ENCODE measurements at places on chromosomes 3 and 15.

DNA sequence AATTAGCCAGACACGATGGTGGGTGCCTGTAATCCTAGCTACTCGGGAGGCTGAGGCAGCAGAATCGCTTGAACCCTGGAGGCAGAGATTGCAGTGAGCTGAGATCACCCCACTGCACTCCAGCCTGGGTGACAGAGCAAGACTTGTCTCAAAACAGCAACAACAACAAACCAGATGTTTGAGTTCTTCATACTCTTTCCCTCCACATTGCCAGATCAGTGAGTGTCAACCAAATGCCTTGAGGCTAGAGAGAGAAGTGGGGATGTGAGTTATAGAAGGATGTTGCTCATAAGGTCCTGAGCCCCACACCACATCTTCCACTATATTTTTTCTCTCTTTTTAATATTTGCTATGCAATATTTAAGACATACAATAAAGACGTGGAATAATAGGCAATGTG lies 19.8 kb downstream of the MAPKBP1 start:
- DNase-seq = no peak

GRCh38 chr15:80585544-80586018 lies 109.5 kb upstream of the ABHD17C start:
- no peak for DNase-seq

- DNase-seq = no peak
Observed at GRCh38 chr3:194727435-194728128, 41.9 kb downstream of the FAM43A start.

DNA sequence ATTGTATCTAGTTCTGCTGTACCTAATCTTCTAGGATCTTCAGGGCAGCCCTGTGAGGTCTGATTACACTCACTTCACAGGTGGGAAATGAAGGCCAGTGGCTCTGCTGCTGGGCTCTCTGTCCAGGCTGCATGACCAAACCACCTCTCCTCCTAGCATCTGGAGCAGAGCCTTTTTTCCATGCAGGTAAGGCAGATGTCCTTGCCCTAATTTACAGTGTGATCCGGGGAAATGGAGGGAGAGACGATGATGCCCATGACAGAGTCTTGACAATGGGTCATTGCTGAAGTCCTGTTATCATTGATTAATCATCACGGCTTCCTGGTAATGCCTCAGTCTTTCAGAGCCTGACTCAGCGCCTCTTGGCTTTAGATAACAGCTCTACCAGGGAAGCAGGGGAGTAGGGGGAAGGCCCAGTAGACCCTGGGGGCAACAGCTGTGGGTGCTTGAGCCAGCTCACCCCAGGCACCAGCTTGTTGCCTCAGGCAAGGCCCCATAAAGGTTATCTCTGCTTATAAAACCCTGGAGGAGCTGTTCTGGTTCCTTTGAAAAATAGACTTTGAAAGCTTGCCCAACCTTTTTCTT lies 153.4 kb downstream of the GABRG3 start:
- no peak for DNase-seq

DNA sequence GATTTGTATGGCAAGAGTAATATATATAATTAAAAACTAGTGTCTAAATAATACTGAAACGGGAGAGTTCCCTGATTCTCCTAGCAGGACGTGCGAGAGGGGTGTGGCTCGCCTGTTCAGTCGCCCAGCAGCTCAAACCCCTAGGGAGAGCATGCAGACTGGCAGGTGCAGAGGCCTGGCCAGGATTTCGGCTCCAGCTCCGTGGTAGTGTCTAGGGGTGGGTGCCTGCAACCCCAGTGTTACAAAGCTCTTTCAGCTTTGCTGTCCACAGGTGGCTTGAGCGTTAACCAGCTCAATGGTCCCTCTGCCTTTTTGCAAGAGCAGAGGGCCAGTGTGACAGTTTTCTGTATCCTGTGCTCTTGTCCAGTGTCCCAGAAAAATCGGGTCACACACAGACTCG lies 226.6 kb downstream of the ALCAM start:
- DNase-seq = no peak

DNA sequence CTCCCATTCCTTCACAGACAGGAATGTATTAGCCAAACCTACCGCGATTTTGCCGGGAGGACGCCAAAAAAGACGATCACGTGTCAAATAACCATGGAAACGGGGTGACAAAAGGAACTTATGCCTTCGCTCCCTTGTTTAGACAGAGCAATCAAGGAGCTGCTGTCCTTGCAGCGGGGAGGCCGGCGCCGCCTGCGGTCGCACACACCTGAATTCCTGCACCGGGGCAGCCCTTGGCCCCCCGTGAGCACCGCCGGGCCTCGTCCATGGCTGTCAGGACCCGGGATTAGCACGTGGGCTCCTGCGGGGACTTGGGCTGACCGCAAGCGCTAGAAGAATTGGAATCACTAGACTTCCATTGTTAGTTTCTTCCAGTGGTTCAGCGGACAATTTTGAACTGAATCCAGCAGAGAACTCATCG lies 193.1 kb downstream of the SHQ1 start:
- no peak for DNase-seq

GRCh38 chr3:79477242-79477641 lies 290.6 kb downstream of the ROBO1 start:
- no peak for DNase-seq

DNA sequence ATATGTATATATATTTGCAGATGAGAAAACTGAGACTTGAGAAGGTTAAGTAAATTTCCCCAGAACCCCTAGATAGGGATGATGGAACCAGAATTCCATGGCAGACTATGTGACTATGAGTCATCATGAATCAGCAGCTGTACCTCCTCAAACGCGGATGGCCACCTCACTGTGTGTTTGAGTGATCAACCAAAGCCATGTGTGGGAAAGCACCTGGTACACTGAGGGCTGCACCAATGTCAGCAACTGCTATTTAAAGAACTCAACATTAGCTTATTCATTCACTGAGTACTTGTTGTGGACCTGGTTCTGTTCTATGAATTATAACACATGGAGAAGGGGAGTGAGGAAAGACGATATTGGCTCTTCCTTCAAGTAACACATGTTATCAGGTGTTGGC lies 377.0 kb downstream of the GAP43 start:
- DNase-seq = no peak

- DNase-seq = no peak
Observed at GRCh38 chr3:172622916-172623700, 87.8 kb downstream of the NCEH1 start.

- DNase-seq = no peak
Observed at GRCh38 chr3:71138410-71138809, 445.1 kb downstream of the FOXP1 start.

DNA sequence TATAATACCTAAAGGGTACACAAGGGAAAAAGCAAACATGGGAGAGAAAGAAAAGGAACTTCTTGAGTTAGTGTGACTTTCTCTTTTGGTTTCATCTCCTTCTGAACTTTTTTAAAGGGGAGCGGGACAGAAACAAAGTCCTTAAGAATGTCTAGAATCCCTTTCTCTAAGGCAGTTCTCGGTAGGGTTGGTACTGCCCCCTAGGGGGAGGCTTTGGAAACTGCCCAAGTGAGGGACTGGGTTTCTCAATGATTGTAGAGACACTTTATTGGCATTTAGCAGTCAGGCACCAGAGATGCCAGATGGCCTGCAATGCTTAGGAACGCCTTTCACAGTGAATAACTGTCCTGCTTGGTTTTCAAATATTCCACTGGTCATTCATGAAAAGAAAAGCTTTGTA lies 172.7 kb downstream of the WDR72 start:
- no peak for DNase-seq

- DNase-seq = no peak
Observed at GRCh38 chr3:107315141-107315540, 62.1 kb upstream of the CCDC54 start.

- no peak for DNase-seq
Observed at GRCh38 chr3:28243424-28244106, 2.1 kb downstream of the CMC1 start.

- no peak for DNase-seq
Observed at GRCh38 chr15:35458176-35458856, 87.6 kb downstream of the DPH6 start.

- no peak for DNase-seq
Observed at GRCh38 chr3:78765671-78766485, 1001.9 kb downstream of the ROBO1 start.

- no peak for DNase-seq
Observed at GRCh38 chr15:37031198-37031597, 69.2 kb downstream of the MEIS2 start.

- no peak for DNase-seq
Observed at GRCh38 chr15:35078221-35078915, 6.7 kb downstream of the NANOGP8 start.

DNA sequence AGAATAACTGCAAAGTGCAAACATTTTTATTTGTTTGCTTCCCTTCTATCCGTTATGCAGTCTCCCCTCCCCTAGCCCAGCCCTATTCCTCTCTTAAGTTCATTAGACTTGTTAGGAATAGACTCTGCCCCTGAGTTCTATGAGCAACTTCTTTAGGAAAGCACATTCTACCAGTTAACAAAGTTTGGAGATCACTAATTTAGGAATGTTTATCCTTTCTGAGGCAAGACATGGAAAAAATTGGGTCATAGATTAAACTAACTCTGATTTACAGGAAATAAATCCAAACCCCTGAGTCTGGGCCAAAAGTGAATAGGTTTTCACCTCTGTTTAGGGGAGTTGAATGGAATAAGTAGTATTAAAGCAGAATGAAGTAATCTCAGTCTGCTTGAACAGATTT lies 34.4 kb downstream of the C3orf80 start:
- no peak for DNase-seq

DNA sequence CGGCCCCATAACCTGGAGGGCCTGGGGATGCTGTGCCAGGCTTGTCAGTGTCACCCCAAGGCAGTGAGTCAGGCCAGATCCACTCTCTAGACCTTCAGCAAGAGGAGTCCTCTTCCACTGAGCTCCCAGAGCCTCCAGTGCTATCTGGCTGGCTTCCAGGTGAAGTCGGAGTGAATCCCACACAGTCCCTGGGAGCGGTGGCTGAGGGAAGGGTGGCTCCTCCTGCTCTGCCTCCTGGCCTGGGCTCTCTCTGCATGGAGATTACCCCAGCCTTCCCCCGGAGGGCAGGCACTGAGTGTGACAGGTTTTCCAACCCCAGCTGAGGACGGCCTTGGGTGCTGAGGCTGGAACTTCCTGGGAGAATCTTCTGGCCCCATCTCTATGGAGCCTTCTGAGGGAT lies 82.7 kb downstream of the EPHB1 start:
- DNase-seq = no peak

DNA sequence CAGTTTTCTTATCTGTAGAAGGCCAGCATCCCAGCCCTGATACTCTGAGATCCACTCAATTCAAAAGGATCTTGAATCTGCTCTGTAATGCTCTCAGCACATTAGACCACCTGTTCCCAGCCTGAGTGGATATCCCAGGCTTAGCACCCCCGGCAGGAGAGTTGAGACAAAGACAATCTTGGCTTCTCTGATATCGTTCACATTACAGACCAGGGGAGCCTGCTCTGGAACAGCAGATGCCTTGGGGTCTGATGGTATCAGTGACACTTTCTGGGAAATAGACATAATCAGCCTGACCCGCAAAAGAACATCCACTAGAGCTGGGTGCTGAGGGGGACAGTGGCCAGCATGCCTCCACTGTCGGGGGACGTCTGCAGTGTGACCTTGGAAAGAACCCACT lies 70.6 kb downstream of the BDH1 start:
- no peak for DNase-seq

GRCh38 chr3:84958495-84959469 lies at the start of gene CADM2:
Gene CADM2, plus strand, starts transcription at chr3:84958989.
- DNase-seq = peak; percentile 65

DNA sequence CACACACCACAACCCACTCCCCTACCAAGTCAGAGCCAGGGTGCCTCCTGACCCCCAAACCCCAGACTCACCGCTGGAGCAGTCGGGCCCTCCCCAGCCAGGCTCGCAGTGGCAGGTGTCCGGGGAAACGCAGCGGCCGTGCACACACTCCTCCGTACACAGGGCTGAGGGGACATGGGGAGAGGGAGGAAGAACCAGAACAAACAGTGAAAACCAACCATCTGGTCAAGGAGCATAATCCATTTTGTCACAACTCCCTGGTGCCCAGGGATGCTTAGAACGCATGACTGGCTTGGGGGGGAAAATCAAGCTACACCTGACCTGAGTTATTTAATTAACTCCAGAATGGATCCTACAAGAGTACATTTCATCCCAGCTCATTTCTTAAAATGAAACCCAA lies 159.2 kb downstream of the MEGF11 start:
- no peak for DNase-seq

- no peak for DNase-seq
Observed at GRCh38 chr3:48178072-48178471, 10.1 kb downstream of the CDC25A start.

- no peak for DNase-seq
Observed at GRCh38 chr15:25061808-25062550, 107.2 kb downstream of the SNRPN start.

GRCh38 chr3:42705058-42705767 lies 2.6 kb upstream of the HHATL start:
- DNase-seq = no peak

- no peak for DNase-seq
Observed at GRCh38 chr3:182370949-182371348, 422.4 kb upstream of the ATP11B start.

GRCh38 chr3:101847328-101847727 lies 2.0 kb upstream of the NFKBIZ start:
- DNase-seq = no peak

- DNase-seq = no peak
Observed at GRCh38 chr15:24899795-24900194, 55.0 kb upstream of the SNRPN start.

GRCh38 chr15:61660579-61660978 lies 399.7 kb downstream of the VPS13C start:
- no peak for DNase-seq

DNA sequence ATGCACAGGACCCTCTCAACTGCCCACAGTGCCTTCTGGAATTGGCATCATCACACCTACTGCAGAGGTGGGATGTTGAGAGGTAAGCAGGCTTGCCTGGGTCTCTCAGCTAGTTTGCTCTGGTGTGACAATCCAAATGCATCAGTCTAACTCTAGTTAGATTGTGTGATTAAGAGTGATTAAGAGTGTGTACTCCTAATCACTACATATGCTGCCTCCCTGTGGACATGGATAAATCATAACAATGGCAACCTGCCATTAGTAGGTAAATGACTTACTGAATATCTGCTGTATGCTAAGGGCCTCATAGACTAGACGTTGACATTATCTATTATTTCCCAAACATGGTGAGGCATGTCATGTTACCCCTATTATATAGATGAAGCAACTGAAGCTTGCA lies 342.1 kb downstream of the OCA2 start:
- no peak for DNase-seq

DNA sequence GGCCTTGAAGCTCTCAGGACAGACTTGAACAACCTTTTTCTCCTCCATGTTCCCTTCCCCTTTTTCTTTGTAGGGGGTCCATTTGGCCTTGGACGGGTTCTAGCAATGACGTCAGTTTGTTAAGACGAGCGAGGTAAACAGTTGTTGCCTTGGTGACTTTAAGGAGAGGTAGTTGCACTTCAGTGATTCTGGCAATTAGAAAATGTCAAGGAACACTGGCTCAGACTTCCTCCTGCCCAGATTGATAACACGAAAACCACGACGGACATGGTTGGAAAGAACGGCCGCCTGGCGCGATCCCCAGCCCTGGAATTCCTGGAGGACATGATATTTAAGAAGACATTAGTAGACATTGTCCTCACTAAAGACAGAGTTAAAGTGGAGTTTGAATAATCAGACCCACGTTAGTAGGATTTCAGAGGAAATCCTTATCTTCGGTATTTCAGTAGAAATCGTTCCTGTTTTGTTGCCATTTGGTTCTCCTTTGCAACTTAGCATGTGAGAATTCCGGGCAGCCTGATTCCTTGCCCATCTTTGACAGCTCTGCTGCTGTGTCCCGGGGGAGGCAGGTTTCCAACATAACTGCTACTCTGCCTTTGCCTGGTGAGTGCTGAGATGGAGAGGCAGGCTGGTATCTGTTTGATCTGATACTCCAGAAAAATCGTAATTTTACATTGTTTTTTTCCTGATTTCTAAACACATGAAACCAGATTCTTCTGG lies 87.3 kb downstream of the ST6GAL1 start:
- no peak for DNase-seq

All from bone marrow (tissue), 2 donors.